Inflammatory macrophage treated with lipopolysaccharide for 1 hour (primary cell): ENCODE measurements at places on chromosomes 5 and 9.

DNA sequence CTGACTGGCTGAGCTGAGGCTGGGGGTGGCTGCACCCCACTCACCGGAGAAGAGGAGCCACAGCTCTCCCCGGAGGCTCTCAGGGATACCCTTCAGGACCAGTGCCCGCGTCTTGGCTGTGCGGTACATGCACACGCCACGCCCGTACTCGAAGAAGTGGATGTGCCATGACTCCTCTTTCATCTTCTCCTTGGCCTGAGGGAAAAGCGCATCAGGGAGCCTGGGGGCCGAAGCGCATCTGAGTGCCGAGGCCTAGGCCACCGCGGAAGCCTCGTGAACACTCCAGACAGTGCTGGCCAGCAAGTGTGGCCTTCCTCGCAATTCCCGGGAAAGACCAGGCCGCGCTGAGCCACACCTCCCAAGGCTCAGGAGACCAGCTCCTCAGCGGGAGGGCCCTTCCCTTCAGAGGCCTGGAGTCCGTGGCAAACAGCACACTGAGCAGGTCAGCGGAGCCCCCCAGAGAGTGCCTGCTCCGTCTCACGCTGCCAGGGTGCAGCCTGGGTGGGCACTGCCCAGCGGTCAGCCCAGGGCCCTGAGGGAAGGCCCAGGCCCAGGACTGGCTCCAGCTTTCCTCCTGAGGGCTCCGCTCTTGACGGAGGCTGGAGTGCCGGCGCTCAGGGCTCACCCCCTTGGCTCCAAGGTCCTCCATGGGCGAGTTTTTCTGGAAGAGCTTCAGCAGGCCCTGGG is 20.5 kb upstream of the MRNIP start:
- DNase-seq, result no peak

GRCh38 chr5:173094012-173094661 is 38.0 kb downstream of the CREBRF start:
- no peak for DNase-seq

- DNase-seq, result no peak
Measured at GRCh38 chr5:181217803-181218062, 5.3 kb upstream of the TRIM41 start.

DNA sequence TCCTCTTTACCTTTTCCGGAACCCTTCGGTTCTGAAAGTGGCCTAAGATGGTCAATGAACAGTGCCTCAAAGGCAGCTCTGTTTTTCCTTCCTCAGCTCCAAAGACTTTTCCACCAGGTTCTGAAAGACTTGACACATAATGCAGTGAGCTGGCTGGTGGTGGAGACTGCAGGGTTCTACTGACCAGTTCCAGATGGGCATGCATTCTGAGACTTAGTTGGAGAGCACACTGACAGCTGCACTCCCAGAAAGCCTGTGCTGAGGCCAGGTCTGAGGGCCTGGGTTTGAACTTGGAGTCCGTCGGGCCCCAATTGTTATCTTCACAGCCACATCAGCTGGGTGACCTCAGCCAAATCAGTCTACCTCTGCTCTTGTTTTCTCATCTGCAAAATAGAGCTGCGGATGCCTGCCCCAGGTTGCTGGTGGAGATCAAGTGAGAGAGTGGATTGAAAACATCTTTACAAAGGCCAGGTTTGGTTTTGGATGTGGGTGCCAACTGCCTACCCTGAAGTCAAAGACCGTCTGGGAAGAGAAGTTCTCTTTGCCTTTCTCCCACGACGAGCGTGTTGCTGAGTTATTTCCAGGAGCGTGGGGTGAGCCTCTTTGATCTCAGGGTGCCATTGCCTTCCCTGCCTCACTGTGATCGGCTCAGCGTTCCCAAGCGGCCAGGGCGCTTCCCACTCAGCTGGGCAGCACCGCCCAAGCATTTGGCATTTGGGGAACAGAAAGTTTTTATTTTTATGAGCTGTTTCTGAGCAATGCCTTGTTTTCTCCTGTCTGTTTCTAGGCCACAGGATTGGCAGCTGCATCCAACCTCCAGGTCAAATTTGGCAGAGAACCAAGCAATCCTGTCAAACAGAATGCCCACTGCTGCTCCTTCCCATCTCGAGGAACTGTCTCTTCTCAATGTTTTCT is 54.9 kb downstream of the RAD23B start:
- peak; percentile 44 for DNase-seq

- no peak for DNase-seq
Measured at GRCh38 chr9:114417511-114417910, 29.7 kb upstream of the AKNA start.

DNA sequence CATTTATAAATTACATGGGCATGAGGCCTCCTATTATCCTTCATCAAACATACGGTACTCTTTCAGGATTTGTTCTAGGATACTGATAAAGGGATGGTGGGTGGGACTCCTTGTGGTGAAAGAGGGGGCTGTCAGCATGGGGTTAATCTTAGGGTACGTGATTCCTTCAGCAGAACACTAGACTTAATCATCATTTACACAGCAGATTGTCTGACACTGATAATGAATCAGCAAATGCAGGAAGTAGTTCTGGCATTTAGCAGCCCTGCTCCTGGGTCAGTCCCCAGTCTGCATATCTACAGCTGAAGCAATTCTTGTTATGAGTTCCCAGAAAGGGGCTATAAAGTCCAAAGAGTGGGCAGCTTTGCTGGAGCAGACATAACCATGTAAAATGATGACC is 384.6 kb downstream of the SPOCK1 start:
- DNase-seq, result no peak

GRCh38 chr9:91042541-91042940 is 240.9 kb downstream of the SYK start:
- no peak for DNase-seq
